ENCODE measurements at places on chromosomes 3 and 15.

DNA sequence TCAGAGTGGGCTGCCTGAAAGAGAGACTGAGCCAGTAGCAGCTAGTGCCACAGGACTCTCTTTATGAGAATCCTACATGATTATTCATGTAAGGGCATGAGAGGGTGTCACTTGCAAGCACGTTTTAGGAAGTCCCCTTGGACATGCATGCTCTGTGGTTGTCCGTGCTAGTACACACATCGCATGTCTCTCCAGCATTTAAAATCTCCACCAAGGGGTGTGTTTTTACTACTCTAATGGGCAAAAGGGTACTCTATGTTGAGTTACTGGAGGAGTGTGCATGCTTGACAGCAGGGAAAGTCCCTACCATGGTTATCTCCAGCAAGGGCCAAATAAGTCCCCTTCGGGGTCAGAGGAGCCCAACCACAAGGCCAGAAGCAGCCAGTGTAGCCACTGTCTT lies 70.7 kb downstream of the DCLK3 start:
- DNase-seq: no peak
- no peak overlapping the region for H3K4me3 ChIP-seq
- no peaks in the 10 kb centered on the region for H3K36me3 ChIP-seq
- no peaks in the 10 kb centered on the region for H3K27me3 ChIP-seq
- H3K4me1 ChIP-seq: no peaks in the 10 kb centered on the region
- H3K27ac ChIP-seq: no peak overlapping the region

GRCh38 chr3:49876567-49876966 lies 6.9 kb upstream of the CAMKV start:
- no peak overlapping the region for H3K4me3 ChIP-seq
- H3K4me1 ChIP-seq: no peaks in the 10 kb centered on the region
- no peaks in the 10 kb centered on the region for H3K36me3 ChIP-seq

- no peak for DNase-seq
- H3K4me1 ChIP-seq: no peaks in the 10 kb centered on the region
- no peak overlapping the region for H3K27ac ChIP-seq
- H3K27me3 ChIP-seq: no peaks in the 10 kb centered on the region
These were observed 484.0 kb upstream of the TGFBR2 start for GRCh38 chr3:30122359-30122758.

- H3K4me3 ChIP-seq: no peak overlapping the region
- H3K36me3 ChIP-seq: peaks cover 9% of the 10 kb centered on the region
- H3K27me3 ChIP-seq: no peaks in the 10 kb centered on the region
- DNase-seq: no peak
These were observed 50.4 kb downstream of the GHSR start for GRCh38 chr3:172397716-172398405.

DNA sequence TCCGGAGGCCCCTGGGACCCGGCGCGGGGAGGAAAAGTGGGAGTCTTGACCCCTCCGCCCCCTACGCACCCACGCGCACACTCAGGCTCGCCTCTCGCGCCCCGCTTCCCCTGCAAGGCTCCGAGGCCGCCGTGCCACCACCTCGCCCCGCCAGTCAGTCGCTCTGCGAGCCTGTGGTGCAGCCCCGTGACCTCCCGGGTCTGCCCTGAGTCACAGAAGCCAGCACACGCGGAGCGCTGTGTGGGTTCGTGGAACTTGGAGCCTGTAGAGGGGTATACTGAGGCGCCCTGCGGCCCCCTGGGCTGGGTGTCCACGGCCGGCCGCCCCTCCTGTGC lies 380 bp upstream of the ALS2CL start:
- H3K27me3 ChIP-seq: no peaks in the 10 kb centered on the region
- DNase-seq: no peak
- H3K36me3 ChIP-seq: no peaks in the 10 kb centered on the region
- peaks cover 66% of the 10 kb centered on the region for H3K4me1 ChIP-seq
- peak overlapping the region; percentile 78 for H3K27ac ChIP-seq

DNA sequence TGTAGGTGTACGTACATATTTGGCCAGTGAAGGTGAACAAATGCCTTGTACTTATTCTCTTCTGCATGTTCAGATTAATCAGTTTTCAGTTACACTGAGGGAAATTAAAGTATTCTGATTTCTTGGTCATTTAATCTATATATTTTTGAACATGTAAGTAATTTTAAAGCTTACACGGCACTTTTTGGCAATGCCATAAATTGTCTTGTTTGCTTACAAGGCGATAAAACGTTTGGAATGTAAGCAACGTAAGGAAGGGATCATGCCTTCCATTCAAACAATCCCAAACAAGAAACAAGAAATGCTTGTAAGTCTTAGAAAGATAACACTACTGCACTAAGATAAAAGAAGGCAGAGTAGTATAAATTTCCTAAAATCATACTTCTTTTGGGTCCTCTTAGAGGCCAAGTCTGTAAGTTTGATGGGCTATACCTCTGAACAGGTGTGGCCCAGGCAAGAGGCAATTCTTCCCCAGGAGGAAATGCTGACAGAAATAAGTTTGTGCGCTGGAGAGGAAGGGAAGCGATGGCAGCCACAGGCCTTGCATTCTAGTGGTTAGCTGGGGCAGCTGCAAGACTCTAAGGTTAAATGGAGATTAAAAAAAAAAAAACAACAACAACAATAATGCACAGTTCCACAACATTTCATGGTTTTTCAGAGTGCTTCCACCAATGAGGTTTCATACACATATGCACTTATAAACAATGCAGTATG lies 73.8 kb downstream of the GOLIM4 start:
- no peak for DNase-seq
- H3K36me3 ChIP-seq: peaks cover 11% of the 10 kb centered on the region
- H3K4me1 ChIP-seq: no peaks in the 10 kb centered on the region
- no peak overlapping the region for H3K4me3 ChIP-seq
- no peaks in the 10 kb centered on the region for H3K27me3 ChIP-seq
